ENCODE measurements at places on chromosomes 12 and 14. TPM values are rescaled to one million over a fixed set of nuclear protein-coding genes. Genes with fewer than 3 reads are reported as not detected.

The CLEC6A gene
- not detected for total RNA-seq

The HOXC6 gene
- 4.3 TPM for total RNA-seq

The COX8C gene
- not detected for total RNA-seq

The CLEC7A gene
- 0.07 TPM for total RNA-seq

The ZBTB42 gene
- 2.3 TPM for total RNA-seq

Data from foreskin keratinocyte (primary cell).